ENCODE measurements at places on chromosomes 2 and 18.
A peak's percentile ranks its signal among the peaks of the same experiment; 100 is the strongest.

DNA sequence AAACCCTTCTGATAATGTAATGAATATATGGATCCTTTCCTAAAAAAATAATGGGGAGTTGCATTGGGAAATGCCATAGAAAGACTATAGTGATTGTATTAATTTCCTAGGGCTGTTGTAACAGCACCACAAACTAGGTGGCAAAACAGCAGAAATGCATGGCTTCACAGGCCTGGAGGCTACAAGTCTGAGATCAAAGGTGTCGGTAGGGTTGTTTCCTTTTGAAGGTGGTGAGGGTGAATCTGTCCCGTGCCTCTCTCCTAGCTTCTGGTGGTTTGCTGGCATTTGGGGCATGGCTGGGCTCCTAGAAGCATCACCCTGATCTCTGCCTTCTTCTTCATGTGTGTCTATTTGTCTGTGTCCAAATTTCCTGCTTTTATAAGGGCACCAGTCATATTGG is 149.7 kb downstream of the INHBB start:
- no peak for DNase-seq

DNA sequence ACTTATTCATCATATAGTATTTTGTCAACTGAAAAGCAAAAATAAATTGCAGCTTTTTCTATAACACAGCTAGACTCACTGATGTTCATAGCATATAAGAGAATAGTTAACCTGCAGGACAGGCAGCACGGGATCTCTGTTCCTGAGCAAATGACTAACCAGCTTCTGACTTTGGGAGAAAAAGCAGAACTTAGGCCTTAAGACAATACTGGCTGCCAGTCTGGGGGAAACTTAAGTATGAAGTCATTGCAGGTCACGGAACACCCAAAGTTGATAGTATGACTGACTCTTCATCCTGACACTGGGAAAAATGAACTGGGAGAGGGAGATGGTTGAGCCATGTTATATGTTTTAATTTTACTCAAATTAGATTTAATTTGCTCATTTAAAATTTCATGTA is 113.0 kb downstream of the DPP4 start:
- no peak for DNase-seq

GRCh38 chr2:189233527-189233926 is 54.0 kb upstream of the COL5A2 start:
- DNase-seq, result no peak

DNA sequence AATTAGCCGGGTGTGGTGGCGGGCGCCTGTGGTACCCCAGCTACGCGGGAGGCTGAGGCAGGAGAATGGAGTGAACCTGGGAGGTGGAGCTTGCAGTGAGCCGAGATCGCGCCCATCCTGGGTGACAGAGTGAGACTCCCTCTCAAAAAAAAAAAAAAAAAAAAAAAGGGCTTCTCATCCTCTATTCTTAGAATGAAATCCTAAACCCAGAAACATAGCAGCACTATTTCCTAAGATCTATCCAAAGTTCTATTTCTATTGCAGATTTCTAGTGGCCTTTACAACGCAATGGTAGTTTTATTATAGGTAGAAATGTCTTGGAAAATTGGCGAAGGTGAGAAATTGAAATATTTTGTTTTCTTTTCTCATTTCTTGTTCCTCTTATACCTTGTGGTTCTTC is 501.0 kb upstream of the SETBP1 start:
- no peak for DNase-seq

DNA sequence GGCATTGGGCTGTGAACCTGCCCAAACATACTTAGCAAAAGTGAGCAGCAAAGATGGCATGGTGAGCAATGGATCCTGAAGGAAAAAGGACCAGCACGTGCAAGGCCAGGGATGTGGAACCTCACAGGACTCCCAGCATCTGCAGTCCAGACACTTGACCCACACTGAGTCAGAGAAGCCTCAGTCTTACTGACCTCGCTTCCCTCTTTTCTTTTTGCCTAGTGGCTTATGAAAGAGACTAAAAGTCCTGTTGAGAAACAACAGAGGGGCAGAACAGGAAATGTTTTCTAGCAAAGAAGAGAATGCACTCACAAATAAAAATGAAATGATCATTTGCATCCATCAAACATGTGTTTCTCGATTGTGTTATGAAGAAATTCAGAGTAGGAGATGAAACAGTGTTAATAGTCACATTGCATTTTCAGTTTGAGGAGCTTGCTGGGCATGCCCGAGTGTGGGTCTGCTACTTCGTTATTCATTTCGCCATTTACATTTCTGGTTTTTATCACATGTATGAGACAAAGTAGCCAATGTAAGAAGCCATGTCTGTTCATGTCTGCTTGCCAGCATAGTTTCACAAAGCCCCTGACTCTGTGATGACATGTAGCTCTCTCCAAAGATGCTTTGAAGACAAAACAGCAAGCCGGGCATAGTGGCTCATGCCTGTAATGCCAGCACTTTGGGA is 118.4 kb downstream of the INO80D start:
- no peak for DNase-seq

DNA sequence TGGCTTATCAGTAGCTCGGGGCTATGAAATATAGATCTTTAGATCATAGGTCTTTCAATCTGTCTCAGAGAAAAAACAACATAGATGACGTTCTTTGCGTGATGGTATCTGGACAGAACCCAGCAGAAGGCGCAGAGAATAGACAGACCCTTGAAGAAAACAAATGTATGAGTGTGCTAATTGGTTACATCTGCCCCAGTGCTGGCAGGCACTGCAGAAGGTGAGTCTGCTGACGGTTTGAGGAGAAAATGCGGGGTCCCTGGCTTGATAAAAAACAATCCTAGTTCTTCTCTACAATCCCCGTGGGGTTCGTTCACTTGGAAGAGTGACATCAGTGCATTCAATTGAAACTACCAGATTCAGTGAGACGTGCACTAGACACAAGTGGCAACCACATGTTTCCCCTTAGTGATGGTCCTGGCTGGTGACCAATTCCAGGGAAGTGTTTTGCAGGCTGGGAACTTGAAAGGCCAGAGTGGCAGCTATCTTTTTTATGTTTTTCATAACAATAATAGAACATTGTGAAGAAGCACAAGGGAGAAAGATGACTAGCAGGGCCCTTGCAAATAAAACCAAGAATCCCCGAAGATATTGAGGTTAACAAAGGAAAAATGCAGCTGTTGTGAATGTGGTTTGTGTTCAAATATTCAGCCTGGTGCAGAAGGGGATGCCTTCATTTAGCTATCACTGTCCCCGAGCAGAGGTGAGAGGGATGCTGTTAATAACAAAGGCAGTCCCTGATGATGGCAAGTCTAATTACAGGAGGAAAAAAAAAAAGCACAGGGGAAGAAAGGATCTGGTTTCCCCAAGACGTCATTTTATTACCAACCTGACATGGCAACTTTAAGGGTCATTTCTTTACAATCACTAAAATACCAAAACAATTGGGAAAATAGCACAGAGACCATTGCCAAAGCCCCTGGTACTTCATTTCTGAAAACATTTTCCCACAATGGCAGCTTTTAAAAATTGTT is 337.6 kb upstream of the FIGN start:
- no peak for DNase-seq

- no peak for DNase-seq
Measured at GRCh38 chr2:16026816-16027501, 86.6 kb downstream of the MYCN start.

- peak; percentile 29 for DNase-seq
Measured at GRCh38 chr2:53969968-53970723, 647 bp downstream of the PSME4 start.

DNA sequence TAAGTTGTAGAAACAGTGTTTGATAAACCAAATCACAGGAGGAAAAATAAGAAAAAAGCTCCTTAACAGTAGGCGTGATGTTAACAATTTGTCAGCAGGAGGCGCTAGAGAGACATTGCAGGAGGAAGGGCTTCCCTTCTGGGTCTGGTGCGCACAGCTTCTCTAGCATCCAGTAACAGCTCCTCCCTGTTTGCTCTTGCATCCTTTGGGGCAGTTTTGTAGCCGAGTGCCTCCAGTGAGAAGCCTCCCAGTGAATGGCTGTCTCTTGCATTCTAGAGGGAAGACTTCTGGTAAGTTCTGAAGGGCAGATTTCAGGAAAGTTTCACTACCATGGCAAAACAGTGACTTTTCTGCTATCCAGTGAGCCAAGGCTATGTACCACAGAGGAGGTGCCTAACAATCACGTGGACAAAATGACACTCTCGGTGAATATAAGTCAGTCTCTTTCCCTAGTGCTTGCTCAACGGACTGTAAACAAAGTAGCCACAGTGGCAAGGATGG is 9.5 kb upstream of the ZNF396 start:
- DNase-seq, result peak; percentile 65

DNA sequence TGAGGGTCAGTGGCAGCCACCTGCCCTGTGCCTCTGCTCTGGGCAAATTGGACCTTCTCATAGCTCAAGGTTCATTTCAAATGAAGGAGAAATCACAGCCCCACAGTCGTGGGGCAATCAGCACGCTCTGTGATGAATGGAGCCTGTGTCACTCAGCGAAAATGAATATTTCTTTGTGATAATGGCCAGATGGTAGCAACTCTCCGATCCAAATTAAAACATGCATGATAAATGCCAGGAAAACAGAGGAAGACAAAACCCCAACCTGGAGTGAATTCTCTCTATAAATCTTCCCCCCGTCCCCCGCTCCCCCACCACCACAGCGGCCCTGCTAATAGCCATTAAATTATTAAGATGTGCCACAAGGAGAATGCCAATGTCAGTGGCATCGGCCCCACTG is 258.4 kb downstream of the CELF4 start:
- no peak for DNase-seq

DNA sequence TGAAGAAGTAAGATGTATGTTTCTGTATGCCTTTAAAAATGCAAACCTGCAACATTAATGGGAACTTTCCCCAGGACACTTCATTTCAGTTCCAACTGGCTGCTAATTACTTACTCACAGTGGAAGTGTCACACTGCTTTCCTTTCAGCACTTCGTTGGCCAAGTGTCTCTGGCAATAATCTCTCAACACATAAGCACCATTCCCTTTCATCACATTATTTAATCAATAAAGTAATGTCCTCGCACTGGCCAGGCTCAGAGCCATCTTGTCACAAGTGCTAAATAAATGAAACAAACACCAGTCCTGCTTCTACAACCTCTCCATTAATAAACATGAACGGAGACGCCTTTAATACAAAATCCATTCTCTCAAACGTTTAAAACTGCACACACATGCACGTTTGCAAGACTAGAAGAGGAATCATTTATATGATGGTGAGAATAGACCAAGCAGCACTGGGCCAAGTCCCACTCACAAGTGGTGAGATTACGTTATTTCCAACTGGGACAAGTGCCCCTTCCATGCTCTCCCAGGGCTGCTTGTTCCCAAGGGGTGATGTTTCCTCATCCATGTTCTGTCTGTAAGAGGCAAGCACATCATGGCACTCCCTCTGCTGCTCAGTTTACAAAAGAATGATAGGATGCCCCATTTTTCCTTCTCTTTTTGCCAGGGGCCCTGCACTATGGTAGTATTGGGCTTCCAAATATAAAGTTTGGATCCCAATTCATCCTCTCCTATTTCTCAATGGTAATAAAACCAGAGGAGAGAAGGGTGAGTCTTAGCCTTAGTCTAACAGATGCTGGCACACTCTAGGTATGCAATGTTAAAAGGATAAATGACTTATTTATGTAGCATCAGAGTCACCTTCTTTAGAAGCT is 56.8 kb upstream of the ETAA1 start:
- DNase-seq, result no peak

- no peak for DNase-seq
Measured at GRCh38 chr2:170098626-170099312, 79.2 kb upstream of the MYO3B start.

DNA sequence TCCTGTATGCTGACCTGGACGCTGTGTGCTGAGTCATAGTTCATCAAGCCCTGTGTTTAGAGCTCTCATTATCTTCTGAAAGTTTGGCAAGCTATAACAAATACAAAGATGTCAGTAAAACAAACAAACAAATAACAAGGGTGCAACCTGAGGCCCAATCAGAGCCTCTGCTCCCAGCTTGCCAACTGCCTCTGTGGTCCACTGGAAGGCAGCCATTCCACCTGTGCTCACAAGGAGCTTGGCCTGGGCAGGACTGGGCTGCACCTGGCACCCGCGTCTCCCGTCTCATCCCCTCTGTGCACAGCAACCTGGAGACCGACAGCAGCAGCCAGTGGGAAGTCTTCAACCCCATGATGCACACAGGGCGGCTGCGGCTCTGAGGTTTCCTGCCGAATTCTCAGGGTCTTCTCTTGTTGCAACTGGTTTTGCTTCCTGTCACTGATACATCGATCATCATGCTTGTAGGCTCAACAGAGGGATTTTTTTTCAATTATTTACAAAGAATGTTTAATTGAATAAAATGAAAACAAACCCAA is 97.8 kb downstream of the TMEM18 start:
- no peak for DNase-seq

DNA sequence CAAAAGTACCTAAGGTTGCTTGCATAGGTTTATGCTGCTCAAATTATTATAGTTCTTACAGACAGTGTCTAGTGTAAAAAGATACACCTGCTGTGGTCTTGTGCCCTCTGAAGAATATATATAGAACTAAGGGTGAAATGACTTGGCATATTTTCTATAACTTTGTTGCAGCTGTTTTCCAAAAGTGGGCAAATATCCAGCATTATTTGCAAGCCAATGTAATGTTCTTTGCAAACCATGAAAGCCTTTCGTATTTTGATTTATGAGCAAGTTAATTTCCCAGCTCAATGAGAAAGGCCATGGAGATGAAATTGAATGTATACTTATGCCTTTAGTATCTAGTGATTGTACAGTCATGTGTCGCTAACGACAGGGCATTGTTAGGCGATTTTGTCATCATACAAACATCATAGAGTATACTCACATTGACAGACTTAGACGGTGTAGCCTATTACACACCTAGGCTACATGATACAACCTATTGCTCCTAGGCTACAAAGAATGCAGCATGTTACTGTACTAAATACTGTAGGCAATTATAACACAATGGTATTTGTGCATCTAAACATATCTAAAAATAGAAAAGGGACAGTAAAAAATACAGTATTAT is 116.3 kb downstream of the PLCL1 start:
- DNase-seq, result no peak

DNA sequence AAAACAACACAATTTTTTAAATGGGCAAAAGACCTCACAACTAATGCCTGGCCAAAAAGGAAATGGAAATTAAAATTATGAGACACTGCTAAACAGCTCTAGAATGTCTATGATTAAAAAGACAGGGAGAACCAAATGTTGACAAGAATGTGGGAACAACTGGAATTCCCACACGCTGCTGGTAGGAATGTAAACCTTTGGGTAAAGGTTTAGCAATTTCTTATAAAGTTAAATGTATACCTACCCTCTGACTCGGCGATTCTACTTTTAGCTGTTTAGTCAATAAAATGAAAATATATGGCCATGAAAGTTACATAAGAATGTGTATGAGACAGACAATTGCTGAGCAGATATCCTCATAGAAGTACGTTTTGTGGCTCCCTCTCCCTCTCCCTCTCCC is 60.9 kb downstream of the ATF2 start:
- no peak for DNase-seq

GRCh38 chr2:168426861-168427260 is 29.2 kb upstream of the CERS6 start:
- no peak for DNase-seq

- no peak for DNase-seq
Measured at GRCh38 chr2:159875083-159875482, 77.1 kb upstream of the CD302 start.

DNA sequence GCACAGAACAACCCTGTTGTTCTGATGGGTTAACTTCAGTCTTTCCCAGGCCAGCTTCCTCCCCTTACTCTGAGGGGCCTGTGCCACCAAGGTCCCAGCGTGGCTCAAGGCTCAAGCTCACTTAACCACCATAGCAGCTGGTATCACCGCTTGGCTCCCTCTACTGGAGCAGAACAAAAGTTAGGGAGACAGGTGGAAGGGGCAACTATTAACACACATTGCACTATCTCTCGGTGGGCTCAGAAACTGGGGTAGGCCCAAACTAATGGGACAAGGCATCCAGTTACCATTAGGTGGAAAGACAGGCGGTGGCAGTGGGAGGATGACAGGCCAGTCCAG is 88.7 kb upstream of the ATL2 start:
- DNase-seq, result peak; percentile 19

All from activated T-cell treated with anti-CD3 and anti-CD28 coated beads, Interleukin-2, amount 50 U/mL, for 72 hours (primary cell).